ENCODE measurements at places on chromosomes 3 and 15.

- no peak for DNase-seq
Measured at GRCh38 chr3:109713288-109713687, 375.9 kb upstream of the DPPA4 start.

GRCh38 chr3:197463279-197463678 is 92.5 kb downstream of the BDH1 start:
- DNase-seq: no peak

DNA sequence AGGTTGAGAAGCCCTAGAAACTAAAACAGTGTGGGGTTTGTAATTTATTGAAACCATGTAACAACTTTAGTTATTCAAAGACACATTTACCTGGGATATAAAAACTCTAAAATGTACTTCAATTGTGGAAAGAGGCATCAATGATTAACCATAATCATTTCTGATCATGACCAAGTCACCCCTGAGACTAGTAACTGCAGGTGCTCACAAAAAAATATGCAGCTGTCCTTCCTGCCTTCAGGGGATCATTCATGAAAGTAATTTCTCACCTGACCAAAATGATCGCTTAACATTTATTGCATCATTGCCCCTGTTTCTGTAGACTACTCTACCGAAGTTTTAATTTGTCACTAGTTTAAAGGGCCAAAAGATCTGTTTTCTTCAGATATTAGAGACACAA is 9.0 kb downstream of the ACP3 start:
- no peak for DNase-seq

DNA sequence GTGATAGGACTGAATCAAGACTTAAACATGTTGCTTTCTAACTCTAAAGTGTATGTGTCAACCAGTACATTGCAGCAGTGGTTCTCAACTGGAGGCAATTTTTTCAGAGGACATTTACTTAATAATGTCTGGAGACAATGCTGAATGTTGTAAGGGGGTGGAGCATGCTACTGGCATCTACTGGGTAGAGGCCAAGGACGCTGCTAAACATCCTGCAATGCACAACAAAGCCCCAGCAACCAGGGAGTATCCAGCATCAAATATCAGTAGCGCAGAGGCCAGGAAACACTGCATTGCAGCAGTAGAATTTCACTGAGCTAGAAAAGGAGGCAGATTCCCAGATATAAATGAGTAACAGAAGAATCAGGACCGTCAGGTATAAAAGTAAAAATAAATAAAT is 79.8 kb upstream of the GRM7 start:
- DNase-seq: no peak

All from NCI-H1092 treated with DMSO at 0.1 percent for 48 hours (cell line).